Fibroblast of lung (primary cell): ENCODE measurements at places on chromosomes 13 and 19.

- DNase-seq = no peak
Measured at GRCh38 chr13:73368608-73369007, 309.8 kb downstream of the KLF5 start.

DNA sequence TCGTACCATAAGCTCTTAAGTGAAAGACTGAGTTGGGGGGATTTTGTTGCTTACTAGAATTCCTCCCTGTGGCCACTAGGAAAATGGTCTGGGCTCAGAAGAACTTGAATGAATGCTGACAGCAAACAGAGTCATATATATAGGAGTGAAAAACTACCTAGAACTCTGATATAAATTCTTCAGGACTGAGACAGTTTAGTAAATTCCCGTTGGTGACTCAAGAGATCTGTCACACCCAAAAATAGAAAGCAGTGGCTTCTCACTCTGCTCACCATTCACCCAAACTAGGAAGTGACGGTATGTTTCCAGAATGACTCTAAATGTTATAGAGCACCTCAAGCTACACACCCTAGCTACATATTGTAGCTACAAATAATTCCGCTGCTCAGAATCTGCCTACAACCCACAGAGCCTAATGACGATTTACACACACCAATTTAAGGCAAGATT, 116.2 kb downstream of the TBC1D4 start:
- DNase-seq = peak; percentile 52

- no peak for DNase-seq
Measured at GRCh38 chr19:10184636-10185035, 10.1 kb downstream of the DNMT1 start.

GRCh38 chr13:113552079-113552478, 32.5 kb upstream of the TFDP1 start:
- DNase-seq = no peak

DNA sequence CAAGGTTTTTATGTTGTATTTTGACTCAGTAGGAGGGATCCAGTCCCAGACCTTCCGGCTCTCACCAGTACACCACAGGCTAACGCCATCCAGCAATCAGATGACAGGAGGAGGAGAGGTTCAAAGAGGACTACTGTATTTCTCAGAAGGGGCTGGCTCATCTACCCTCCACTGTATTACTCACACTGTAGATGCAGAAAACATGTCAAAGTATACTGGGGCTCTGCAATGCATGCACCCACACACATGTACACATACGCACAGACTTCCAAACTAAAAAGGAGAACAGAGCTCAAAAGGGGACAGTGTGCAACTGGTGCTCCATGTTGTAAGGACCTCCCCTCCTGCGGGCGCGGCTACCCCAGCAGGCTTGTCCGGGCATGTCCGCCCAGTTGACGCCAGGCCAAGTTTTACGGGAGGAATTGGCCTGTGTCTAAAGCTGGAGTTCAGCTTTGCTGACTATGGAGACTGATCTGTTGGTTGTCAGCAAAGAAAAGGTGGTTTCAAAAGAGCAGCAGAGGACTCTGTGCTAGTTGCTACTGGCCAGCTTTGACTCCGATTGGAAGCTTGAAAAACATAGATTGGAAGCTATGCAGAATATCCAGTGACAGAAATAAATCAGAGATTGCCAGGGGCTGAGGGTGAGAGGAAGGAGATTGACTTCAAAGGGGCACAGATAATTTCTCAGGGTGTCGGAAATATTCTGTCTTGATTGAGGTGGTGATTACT, 314.2 kb downstream of the DLEU7 start:
- peak; percentile 96 for DNase-seq

DNA sequence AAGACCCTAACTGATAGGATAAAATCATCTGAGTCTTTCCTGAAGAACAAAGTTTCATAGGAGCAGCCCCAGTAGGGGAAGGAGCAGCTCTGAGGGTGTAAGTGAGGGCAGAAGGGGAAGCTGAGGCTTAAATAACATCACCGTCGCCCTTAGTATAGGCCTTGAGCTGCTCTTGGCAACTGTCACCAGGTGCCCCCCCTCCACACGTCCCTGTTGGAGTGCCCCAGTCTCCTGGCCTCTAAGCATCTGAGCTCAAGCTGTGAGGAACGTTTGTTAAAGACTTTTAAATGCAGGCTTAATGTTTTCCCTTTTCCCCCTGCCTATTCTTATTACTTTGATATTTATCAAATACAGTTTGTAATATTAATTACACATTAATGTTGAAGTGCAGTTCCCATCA, 170.6 kb downstream of the ZIC5 start:
- DNase-seq = no peak

DNA sequence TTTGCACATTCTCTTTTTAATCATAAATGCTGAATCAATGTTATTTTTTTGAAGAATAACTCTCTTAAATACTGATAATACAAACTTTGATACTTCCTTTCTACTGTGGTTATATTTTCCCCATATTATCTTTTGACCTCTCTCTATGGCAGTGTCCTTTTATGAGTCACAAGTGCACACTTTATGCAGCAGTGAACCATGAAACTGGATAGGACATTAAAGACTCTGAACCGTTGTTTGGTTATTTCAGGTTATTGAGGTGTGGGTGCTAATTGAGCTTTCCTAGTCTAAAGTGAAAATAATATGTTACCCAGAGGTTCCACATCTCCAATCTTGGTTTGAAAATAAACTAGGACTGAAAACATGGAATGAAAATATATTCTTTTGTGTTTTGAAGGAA, 71.4 kb downstream of the DGKH start:
- no peak for DNase-seq

DNA sequence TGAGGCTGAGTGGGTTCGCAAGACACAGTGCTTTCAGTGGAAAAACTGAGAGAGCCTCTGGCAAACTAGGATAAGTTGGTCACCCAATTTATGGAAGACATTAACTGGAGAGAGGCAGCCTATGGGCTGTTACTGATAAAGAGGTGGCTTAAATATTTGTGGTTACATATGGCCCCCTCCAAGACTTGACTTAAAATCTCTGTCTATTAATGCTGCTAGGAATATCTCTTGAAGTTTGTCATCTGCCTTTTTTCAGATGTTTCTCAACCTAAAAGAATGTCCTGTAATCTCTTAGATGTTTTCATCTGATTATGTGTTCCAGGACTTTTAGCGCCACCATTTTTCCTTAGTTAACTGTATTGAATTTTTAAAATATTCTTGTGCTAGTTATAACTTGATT, 54.6 kb downstream of the NAA16 start:
- no peak for DNase-seq

DNA sequence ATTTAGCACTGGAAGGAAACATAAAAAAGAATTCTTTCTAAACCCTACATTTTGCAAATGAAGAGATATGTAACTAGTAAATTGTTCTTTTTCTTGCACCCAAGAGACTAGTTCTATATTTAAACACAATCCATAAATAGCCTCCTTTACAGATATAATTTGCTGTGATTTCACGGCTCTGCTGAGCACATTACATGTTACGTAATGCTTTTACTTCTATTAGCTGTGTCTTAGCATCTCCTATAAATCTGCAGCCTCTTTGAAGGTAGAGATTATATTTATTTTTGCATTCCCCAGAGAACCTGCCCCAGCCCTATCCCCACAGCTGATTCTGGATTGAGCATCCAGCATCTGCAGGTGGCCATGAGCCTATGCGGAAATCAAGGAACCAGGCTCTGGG, 32.2 kb downstream of the LACC1 start:
- DNase-seq = no peak

GRCh38 chr19:35843676-35844481, 8.4 kb downstream of the NPHS1 start:
- DNase-seq = no peak
